GDM1 (cell line): ENCODE measurements at places on chromosomes 4 and X.

DNA sequence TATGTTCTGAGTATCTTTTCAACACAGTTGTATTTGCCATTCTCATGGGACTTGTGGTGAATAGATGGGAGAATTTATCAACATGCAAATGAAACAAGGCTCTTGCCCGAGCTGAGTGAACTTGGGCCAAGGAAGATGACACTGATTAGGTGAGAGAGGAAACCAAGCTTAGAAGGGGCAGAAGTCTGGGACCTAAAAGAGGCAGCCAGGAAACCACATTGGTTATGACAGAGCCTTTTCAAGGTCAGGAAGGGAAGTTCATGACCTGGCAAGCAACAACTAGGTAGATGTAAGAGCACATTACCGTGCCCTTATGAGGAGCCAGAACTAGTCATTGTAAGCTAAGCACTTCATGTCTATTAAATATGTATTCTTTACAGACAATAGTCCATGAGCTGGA is 590.3 kb downstream of the PACRGL start:
- DNase-seq, result no peak

- DNase-seq, result no peak
These were observed 140.6 kb upstream of the ARX start for GRCh38 chrX:25156323-25156722.

DNA sequence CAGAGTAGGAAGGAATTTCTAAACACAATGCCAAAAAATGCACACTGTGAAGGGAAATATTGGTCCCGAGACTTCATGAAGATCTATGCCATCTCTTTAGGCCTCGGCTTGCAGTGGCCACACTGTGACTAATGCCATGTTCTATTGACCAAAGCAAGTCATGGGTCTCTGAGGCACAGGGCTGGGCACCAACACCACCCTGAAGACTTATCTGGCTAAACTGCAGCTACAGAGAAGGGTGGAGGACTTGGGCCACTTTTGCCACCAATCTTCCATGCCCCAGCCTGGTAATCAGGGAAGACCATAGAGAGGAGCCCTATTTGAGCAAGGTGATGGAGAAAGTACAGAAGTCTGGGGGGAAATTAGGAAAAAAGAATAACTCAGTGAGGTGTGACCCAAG is 42.1 kb downstream of the HMX1 start:
- no peak for DNase-seq

DNA sequence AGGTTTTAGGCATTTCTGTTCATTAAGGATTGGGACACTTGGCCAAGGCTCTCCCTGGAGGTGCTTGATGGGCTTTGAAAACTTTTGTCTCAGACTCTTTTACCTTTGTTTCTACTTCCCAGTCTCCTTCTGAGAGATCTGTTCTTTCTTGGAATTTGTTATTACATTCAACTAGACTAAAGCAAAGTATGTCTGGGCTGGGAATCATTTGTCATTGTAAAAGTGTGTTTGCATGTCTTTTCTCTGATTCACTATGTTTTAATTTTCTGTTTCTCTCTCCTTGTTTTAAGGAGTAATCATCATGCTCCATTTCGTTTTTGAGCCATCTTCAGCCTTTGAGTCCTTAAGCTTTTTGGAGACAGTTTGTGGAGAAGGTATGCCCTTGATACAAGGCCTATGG is 12.2 kb upstream of the PGRMC2 start:
- no peak for DNase-seq

- DNase-seq, result no peak
These were observed 56.3 kb downstream of the PTCHD1 start for GRCh38 chrX:23390979-23391378.

- DNase-seq, result no peak
These were observed 218.0 kb upstream of the AMOT start for GRCh38 chrX:113058634-113059033.

DNA sequence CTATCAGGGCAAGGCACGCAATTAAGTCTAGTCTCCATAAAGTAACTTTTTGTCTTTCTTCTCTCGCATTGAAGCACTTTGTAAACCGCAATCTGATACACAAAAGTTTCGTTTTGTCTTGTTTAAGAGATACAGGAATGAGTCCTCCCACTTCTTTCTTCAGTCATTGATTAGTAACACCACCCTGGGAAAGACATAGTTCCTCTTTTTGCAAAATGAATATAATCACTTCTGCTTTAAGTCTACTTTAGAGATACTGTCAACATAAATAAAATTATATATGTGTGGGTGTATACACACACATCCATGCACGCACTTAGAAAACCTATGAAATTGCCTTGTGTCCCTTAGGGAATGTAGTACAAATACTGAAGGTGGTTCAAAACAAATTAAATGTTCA is 11.7 kb downstream of the COQ2 start:
- no peak for DNase-seq

- DNase-seq, result peak; percentile 28
These were observed 268.0 kb downstream of the ADGRL3 start for GRCh38 chr4:61468024-61468720.

GRCh38 chr4:107740381-107740780 is 20.3 kb upstream of the PAPSS1 start:
- no peak for DNase-seq

DNA sequence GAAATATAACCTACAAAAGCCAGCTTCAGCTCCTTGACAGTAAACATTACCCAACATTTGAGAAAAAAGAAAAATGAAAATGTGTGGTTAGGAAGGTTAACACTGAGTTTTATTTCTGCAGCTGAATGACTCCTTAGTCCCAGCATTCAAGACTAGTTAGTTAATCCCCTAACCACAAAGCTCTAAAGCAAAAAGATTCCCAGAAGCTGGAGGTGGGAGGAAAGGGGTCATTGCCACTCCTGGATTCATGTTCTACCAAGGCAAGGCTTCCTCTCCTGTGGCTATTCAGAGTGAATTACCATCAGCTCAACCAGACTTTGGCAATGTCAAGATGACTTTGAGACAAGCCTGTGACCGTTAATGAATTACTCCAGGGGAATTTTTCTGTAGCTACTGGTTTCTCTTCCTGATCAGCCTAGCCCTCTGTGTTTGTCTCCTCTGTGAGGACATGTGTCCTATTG is 63.6 kb downstream of the HADH start:
- no peak for DNase-seq

DNA sequence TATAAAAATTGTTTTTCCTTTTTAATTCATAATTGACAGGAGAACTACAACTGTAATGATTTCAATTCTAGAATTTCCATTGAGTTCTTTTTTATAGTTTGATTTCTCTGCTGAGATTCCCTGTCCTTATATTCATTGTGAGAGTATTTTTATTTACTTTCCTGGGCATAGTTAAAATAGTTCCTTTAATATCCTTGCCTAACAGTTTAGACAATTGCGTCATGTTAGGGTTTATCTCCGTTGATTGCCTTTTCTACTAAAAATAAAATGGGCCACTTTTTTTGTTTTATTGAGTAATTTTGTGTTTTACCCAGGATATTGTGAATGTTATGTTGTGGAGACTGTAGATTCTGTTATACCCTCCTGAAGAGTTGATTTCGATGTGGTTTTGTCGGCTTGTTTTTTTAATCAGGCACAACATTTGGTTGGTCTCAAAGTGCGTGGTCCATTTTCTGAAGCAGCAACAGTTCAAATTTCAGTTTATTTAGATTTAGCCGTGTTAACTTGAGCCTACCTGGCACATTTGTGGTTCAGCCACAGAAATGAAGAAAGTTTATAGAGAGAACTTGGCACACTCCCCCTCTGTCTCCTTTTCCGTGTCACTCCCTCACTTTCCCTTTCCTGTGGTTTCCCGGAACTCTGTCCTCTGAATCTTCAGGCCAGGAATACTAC is 16.0 kb upstream of the PRRG1 start:
- DNase-seq, result no peak

GRCh38 chr4:147786031-147786430 is 54.1 kb downstream of the ARHGAP10 start:
- no peak for DNase-seq

DNA sequence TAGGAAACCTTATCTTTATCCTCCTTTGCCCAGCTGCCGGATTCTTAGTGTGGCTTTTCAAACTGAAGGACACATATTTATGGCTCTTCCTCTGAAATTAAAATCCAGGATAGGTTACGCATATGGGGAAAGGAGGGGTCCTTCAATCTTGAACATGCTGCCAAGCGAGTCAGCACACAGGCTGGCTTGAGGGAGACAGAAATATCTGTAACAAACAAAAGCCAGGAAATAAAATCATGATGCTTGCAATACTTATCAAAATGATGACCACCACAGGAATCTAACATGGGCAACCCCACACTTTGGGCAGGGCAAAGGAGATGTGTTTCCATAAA is 196.4 kb upstream of the LDB2 start:
- no peak for DNase-seq
